ENCODE measurements at places on chromosomes 2 and 18.

GRCh38 chr2:105768961-105769452 lies 24.3 kb downstream of the NCK2 start:
- DNase-seq, result no peak

- DNase-seq, result no peak
These were observed 36.1 kb downstream of the METTL21A start for GRCh38 chr2:207589143-207589542.

GRCh38 chr2:225165052-225165451 lies 122.8 kb upstream of the DOCK10 start:
- DNase-seq, result no peak

GRCh38 chr2:30287857-30288513 lies 56.7 kb downstream of the LBH start:
- DNase-seq, result no peak

GRCh38 chr2:1655461-1655860 lies 88.9 kb downstream of the PXDN start:
- DNase-seq, result no peak
